ENCODE measurements at places on chromosomes 11 and 22.
A peak's percentile ranks its signal among the peaks of the same experiment; 100 is the strongest.

DNA sequence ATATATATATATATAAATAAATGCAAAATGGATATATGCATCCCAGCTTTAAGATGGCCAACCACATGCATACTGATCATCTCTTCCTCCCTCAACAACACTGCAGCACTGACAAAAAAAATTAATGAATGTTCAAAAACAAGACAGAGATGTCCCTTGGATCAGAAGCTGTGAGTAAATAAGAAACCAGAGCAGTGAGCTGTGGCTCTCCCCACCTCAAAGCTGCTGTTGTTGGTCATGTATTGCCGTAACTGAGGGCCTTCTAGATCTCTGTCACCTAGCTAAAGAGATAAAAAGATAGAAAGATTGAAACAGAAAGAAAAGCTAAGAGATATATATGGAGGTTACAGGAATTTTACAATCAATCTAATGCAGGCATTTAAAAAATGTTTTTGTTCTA lies 15.5 kb upstream of the TMEM135 start:
- no peak for DNase-seq

DNA sequence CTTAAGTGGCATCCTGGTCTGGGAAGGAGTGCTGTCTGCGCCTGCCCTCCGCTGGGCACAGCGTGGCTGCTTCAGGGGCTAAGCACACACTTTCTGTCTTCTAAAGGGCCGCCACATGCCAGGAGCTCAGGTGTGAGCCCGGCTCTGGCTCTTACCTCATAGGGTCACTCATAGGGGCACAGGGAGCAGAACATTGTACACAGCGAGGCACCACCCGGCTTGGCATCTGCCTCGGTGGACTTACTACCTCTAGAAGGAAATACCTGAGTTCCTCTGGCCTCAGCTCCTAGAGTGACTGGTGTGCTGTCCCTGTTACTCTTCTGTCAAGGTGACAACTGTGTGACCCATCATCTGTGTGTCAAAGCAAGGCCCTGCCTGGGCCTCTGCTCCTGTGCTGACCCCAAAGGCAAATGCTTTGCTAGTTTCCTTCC lies 13.4 kb downstream of the NEAT1 start:
- DNase-seq = no peak

DNA sequence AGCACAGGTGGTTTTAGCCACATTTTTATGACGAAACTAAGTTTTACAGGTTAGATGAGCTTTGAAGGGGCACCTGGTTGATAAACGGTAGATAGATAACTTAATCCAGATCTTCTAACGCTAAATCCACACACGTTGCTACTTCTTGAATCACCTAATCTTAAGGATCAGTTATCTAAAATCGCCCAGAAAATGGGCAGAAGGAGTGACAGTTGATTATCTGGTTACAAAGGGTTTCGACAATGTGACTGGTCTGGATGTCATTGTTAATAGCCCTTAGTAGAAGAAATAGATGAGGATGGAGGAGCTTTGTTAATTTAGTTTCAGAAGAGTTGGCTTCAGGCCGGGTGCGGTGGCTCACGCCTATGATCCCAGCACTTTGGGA lies 43.7 kb downstream of the SCGB1A1 start:
- DNase-seq = no peak

DNA sequence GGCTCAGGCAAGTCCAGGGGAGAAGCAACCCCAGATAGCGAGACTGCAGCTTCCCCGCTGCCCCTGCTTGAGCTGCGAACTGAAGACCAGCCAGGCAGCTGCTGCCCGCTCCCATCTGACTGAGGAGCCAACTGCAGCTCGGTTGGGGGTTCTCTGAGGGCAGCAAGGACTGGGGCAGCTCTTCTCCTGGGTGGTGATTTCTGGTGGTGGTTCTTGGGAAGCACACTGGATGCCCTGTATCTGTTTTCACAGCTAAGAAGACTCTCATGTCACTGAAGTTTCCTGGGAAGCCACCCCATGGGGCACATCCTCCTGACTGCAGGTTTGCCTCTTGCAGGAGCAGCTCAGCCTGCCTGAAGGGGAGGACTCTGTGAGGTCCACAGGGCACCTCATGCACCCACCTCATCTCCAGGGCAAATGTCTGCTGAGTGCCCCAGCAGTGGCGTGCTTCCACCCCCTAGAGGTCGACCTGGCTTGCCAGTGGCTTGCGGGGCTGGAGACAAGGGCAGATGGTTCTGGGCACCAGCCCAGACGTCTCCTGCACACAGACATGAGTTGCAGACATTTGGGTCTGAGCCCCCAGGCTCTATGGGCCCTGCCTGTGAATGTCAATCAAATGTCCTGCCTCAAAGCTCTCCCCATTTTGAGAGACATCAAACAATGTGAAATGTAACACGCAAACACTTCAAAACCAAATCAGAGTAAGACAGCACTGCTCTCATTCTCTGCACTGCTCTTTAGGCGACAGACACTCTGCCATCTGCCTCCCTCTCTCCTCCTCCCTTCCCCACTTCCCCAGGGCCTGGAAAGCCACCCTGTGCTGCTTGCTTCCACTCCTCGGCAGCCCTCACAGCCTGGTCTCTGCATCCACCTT lies 800.9 kb downstream of the BRD1 start:
- DNase-seq = no peak

DNA sequence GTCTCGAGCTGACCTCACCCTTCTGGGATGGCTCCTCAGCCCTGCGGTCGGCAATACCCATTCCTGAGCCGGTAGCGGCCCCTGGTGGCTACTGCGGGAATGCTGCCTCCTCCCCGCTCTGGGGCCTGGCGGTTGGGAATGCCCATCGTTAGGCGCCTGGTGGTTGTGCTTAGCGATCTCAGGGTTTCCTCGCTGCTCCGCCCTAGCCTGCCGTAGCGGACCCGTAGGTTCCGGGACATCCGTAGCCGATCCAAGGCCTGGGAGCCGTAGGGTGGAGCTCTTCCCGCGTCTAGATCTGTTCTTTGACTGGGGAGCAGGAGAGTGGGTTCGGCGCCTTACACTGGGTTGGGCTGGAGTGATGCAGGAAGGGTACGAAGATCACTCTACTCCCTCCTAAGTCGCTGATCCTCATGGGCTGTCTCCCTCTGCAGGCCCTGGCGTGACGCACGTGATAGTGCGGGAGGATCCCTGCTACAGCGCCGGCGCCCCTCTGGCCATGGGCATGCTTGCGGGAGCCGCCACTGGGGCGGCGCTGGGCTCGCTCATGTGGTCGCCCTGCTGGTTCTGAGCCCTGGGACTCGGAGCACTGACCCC lies 14.8 kb downstream of the PLEKHB1 start:
- DNase-seq = peak; percentile 96

- DNase-seq = no peak
Observed at GRCh38 chr11:115720602-115721245, 216.5 kb upstream of the CADM1 start.

DNA sequence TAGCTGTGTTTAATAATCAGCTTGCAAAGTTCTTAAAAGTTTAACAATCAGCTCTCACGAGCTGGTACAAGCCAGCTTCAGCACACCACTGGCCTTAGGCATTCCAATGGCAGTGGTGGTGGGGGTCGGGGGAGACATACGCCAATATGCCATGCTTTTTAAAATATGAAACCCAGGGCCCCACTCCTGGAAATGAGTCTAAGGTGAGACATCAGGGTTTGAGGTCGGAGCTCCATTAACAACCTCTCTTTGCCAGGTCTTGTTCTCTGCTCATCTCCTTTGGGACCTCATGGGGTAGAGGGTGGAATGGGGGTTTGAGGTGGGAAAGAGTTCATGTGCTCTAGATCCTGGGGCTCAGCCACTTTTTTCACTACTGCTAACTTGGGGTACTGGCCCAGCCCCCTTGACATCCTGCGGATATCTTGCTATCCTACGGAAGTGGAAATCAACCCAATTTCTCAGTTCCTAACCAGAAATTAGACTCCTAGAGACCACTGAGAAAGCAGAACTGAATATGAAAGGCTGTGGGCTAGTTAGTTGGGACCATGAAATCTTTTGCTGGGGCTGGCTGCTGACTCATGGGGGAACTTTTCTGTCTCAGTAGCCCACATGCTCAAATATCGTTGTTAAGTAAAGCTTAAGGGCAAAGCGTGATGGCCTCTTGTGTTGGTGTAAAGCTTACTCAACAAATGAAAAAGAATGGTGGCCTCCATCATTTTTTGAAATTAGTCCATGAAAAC lies 90.1 kb downstream of the PDHX start:
- DNase-seq = no peak

GRCh38 chr11:20501971-20502370 lies 97.4 kb upstream of the SLC6A5 start:
- DNase-seq = no peak

- DNase-seq = peak; percentile 93
Observed at GRCh38 chr11:2768471-2769408, 68.9 kb upstream of the KCNQ1OT1 start.

DNA sequence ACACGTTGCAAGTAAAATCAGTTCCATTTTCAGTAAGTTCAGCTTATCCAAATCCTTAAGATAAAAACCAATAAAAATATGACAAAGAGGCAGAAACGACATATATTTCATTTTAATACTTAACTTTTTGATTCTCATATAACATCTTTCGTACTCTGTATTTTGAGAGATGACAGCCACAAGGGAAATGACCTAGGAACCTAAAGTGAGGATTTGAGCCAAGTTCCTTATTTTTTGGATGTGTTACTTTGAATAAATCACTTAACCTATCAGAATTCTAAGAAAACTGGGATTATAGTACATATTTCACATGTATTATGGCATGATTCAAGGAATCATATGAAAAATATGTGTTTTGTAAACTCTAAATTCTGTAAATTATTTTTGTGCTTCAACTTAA lies 143.6 kb upstream of the TRPC6 start:
- no peak for DNase-seq

- no peak for DNase-seq
Observed at GRCh38 chr11:28887681-28888080, 779.5 kb downstream of the METTL15 start.

- no peak for DNase-seq
Observed at GRCh38 chr22:42281706-42282251, 11.3 kb upstream of the TCF20 start.

Measured in AG08396 (cell line).